Stimulated activated CD4-positive, alpha-beta T cell treated with anti-CD3 and anti-CD28 coated beads, TNF-alpha, amount 100 ng/mL, for 1 hour (primary cell): ENCODE measurements at places on chromosomes 7 and 10.

DNA sequence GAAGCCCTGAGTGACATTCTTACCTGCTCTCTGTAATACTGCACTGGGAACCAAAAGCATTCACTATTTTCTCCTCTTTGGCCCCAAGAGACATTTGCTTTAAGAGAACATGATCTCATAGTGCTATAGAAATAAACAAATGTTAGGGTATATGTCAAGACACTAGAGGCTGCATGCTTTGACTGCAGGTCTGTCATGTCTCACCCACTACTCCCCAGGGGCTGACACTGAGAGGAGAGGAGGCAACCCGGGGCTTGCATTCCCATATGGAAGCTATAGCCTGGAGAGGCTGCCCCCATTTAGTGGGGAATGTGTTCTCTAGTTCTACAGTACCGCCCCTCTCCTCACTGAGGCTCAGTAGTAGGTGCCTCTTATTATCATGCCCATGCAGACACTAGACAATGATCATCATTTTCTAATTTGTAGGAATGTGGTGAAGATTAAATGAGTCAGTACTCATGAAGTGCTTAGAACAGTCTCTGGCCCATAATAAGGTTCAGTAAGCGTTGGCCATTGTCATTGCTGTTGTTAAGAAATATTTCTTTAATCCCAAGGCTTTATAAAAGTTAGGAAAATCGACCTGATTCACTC is 4.9 kb upstream of the SLF2 start:
- no peak for DNase-seq

DNA sequence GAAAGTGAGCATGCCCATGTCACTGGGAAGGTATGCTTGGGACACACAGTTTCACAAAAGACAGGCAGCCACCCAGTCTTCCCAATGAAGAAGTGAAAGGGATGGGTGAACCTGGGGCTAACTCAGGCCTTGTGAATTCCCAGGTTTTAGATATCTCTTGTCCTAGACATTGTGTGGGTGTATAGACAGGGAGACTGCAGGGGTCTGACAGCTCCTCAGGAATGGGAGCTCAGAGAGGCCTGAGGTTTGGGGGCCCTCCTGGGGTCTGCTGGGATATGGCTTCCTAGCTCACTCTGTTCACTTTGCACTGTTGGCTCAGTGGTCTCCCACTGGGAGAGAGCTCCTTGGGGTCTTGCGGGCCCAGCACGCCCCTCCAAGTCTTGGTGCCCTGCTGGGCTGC is 47.0 kb downstream of the WDFY4 start:
- no peak for DNase-seq

DNA sequence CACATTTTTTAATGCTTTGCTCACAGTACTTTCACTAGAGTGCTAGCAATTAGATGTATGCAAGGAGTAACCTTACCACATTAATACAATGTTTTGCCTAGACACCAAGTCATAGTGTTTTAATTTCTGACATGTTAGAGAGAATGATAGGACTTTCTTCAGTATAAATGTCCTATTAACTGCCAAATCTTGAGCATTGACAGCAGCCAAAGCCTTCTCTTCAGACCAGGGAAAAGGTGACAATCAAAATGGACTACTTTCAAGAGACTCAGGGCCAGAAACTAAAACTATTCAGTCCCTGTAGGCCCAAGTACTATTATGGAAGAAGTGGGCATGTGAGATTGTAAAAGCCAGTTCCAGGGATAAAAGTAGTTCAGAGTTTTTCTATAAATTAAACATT is 201.4 kb upstream of the PCDH15 start:
- no peak for DNase-seq

GRCh38 chr7:157555944-157556641 is 219.3 kb downstream of the DNAJB6 start:
- no peak for DNase-seq

- DNase-seq, result no peak
Measured at GRCh38 chr7:64312826-64313225, 935 bp upstream of the ZNF736 start.

DNA sequence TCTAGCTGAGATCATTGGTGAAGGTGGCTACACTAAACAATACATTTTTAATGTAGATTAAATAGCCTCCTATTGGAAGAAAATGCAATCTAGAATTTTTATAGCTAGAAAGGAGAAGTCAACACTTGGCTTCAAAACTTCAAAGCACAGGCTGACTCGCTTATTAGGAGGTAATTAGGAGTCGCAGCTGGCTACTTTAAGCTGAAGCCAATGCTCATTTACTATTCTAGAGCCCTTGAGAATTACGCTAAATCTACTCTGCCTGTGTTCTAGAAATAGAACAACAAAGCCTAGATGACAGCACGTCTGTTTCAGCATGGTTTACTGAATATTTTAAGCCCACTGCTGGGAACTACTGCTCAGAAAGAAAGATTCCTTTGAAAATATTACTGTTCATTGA is 101.6 kb upstream of the EEPD1 start:
- no peak for DNase-seq

DNA sequence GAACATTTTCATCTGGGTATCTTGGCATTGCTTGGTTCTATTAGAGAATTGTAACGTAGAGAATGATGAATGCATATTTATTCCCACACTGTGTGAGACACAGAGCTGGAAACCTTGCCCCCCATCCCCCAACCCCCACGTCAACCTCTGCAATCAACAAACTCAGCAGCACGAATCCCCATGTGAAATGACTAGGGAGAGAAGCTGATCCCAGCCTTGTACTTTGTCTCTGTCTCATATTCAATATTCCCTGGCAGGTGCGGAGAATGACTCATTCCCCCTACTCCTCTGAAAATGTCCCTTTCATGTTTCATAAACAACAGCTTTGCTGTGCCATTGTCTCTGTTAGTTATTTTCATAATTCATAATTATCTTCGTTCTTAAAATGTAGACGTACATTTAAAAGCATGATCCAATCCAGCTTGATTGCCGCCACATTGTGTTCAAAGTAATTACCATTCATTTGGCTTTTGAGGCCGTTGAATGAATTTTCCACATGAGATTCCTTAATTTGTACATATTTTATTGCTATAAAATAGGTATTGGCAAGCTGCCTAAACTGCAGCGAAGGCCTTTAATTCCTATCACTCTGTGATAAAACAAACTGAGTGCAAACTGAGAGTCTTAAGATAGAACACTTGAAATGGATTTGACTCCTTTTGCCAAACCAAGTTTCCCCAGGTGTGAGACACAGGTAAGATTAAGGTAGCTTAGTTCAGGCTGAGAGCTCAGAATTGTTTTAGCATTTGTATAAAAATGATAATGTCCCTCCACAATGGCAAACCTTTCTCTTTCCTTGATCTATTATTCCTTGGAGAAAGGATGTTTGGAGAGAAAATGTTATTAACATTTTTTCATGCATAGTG is 920.2 kb downstream of the TYW1 start:
- DNase-seq, result no peak

- no peak for DNase-seq
Measured at GRCh38 chr10:63496561-63496960, 24.6 kb upstream of the REEP3 start.

DNA sequence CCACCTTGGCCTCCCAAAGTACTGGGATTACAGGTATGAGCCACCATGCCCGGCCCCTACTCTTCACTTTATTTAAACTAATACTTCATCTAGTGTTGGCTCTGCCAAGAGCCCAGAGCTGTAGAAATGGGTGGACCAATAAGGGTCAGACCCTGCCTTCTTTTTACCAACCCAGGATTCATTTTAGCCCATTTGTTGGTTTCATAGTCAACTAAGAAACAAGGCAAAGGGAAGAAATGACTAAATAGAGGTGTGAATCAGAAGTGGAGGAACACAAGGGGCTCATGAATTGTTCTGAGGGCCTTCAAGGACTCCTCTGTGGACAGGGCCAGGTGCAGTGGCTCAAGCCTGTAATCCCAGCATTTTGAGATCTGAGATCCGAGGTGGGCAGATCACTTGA is 1.1 kb downstream of the ANKRD2 start:
- DNase-seq, result no peak

DNA sequence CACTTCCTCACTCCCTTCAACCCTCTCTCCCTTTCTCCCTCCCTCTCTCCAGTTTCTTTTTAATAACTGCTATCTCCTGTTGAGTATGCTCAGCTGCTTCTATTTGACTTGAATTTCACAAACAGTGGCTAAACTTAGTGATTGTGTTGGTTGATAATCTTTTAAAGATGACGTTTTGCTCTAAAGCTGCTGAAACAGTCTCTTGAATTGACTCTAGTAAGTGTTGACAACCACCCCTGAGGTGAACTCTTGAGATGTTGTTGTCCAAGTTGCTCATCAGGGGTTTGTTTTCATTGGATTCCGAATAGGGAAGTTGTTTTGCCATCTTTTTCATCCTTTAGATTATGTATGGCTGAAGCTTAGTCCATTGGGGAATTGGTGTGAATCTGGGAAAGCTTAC is 176.2 kb downstream of the TWIST1 start:
- DNase-seq, result no peak

- DNase-seq, result no peak
Measured at GRCh38 chr7:40903872-40904271, 769.1 kb downstream of the SUGCT start.

- DNase-seq, result no peak
Measured at GRCh38 chr10:3773460-3774017, 11.5 kb downstream of the KLF6 start.

GRCh38 chr7:44108768-44109750 is 4.9 kb downstream of the AEBP1 start:
- DNase-seq, result no peak

GRCh38 chr7:121515229-121515628 is 119.1 kb upstream of the FAM3C start:
- no peak for DNase-seq

- no peak for DNase-seq
Measured at GRCh38 chr7:44121761-44122420, 1.5 kb downstream of the POLD2 start.

DNA sequence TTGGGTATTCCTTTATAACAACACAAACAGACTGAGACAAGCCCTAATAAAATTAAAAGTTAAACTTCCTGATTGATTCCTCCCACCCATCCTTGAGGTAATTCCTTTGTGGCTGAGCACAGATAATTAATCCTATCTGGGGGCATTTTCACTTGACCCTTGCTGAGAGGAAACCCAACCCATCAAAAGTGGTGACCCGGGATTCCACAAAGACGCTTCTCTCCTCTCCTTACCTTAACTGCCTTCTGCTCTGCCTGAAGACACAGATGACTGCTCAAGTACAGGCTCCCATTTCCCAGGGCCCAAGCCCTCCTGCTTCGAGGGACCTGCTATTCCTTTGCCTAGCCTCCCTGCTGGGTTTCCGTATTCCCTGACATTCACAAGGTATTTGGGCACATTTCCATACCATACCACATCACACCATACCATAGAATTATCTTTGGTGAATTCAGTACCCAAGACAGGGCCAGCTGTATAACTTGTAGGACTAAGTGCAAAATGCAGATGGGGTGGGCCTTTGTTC is 9.8 kb upstream of the MAPK8 start:
- no peak for DNase-seq

DNA sequence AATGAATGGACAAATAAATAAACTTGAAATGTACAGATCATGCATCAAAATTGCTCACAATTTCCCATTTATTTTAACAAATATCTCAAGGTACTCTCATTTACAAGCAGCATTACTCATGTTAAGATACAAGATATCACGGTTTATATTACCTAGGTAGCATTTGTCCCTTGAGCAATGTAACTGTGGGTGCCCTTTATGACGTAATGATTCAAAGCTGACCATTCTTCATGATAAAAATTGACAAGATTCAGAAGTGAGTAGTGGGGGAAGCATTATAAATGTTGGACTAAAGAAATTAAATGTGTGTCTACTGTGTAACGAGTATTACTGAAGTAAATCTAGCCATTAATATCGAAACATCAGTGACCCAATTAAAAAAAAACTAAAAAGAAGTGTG is 68.2 kb upstream of the GRM8 start:
- DNase-seq, result no peak

GRCh38 chr7:130273081-130273932 is 6.6 kb downstream of the CPA2 start:
- DNase-seq, result no peak

DNA sequence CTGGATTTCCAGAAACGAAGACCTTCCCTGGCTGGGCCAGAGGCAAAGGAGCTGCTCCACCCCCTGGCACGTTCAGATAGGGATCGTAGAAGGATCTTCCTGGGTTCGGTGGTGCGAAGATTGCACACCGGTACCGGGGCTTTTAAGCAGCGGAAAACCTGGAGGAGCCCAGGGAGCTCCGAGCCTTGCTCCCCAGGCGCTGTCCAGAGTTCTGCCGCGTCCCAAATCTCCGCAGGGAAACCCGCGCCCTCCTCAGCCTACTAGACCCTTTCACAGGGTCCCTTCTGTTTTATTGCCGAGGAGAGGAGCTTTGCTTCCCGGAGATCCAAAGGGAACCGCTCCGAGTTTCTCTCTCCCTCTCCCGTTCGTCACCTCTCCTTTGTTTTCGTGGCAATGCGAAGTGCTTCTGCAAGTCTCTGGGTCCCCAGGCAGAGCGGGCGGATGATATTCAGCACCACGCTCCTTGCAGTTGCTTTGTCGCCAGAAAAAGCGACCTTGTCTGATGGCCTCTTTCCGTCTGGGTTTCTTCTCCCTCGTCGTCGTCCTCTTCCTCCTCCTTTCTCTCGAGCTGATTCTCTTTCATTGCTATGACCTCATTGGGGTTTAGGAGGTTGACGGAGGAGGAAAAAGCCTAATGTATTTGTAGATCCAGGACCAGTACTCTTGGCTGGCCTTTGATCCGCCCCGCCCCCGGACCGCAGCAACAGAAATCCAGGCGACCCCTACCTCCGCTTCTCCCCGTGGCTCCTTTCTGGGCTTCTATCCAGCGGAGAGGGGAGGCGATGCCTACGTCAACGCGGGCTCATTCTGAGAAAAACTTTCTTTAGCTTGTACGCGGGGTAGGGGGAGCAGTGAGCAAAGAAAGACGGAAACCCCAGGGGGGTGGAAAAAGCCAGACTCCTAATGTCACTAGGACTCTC is at the start of gene TMEM196:
Gene TMEM196 (minus strand): TSS at position 777 of the 920 bp plus-strand sequence. CDS start 921 bp downstream, outside the sequence.
- no peak for DNase-seq

DNA sequence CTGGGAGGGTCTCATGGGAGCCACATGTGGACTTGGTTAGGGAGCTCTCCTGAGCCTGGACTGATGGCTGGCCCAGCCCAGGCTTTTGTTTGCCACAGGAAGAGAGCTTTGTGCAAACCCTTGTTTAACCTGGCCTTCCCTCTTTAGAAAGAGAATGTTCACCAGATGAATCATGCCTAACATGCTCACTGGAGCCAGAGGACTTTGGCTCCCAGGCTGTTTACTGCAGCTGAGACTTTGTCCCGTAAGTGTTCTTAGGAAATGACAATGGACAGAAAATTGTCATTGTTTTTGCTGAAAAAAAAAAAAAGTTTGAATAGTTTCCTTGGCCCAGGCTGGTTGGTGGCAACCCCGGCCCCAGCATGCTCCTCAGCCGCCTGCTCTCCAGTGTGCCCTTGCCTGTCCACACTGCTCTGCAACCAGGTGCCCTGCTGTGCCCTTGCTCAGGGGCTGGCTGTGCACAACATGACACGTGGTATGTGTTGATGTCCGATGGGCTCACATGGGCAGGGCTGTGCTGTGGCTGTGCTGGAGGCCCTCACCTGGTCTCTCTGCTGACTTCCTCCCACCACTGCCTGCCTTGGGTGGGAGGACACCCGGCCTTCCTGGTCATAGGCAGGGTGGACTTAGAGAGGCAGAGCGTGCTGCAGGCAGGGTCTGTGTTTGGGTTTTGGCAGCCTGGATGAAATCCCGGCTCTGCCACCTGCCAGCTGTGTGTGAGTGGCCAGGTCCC is 215.3 kb upstream of the ZNF32 start:
- DNase-seq, result no peak
